ENCODE measurements at places on chromosomes 12 and 14. TPM values are rescaled to one million over a fixed set of nuclear protein-coding genes. Genes with fewer than 3 reads are reported as not detected.

DNA sequence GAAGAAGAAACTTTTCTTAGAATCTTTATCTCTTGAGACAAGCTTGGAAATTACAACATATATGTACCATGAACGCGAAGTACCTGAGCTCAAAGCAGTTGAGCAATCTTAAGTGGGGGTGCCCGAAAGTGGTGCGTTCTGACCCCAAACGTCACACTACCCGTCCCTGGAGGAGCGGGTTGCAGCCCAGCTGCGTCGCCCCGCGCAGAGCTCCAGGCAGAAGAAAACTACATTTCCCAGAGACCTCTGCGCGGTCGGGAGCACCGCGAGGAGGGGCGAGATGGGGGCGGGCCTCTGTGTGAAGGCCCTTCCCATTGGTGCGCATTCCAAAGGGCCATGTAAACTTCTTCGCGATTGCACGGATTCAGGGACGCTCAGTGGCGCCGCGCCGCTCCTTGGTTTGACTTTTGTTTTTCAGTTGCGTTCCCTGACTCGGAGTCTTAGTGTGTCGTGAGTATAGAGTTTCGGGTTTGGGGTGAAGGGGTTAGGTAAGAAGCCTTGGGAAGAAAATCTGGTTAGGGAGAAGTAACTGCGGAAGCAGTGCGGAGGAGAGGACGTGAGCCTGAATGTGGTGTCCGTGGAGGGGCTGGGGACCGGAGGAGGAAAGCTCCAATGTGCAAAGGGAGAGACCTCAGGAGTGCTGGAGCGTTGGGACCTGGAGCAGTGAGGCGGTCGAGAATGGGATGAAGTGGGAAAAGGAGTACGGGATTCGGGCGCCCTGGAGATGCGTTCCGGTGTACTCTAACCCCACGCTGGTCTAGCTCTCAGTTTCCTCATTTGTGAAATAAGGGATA lies at the start of gene CCDC77:
TSS of gene CCDC77 (plus strand) at position 410 of the 794 bp plus-strand sequence. CDS start 7,740 bp downstream, outside the sequence.
- peak; percentile 95 for DNase-seq

GRCh38 chr14:69326611-69327010 lies 66.7 kb downstream of the GALNT16 start:
- no peak for DNase-seq

- no peak for DNase-seq
Observed at GRCh38 chr12:66956300-66956699, 277.4 kb upstream of the GRIP1 start.

DNA sequence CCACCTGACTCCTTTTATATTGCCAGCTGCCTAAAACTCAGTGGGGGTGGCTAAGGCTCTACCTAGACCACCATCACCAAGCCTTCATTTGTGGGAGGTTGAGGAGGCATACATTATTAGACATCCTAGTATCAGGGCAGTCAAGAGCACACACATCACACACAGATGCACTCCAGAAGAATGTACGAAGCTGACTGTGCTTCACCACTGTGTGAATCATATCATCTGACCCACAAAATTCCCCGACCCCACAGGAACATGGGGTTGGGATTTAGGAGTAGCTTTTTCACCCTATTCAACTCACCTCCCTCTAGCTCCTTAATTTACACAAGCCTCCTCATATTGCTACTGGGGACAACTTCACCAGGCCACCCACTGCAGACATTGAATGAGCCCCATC lies 64.8 kb upstream of the BDKRB2 start:
- no peak for DNase-seq

DNA sequence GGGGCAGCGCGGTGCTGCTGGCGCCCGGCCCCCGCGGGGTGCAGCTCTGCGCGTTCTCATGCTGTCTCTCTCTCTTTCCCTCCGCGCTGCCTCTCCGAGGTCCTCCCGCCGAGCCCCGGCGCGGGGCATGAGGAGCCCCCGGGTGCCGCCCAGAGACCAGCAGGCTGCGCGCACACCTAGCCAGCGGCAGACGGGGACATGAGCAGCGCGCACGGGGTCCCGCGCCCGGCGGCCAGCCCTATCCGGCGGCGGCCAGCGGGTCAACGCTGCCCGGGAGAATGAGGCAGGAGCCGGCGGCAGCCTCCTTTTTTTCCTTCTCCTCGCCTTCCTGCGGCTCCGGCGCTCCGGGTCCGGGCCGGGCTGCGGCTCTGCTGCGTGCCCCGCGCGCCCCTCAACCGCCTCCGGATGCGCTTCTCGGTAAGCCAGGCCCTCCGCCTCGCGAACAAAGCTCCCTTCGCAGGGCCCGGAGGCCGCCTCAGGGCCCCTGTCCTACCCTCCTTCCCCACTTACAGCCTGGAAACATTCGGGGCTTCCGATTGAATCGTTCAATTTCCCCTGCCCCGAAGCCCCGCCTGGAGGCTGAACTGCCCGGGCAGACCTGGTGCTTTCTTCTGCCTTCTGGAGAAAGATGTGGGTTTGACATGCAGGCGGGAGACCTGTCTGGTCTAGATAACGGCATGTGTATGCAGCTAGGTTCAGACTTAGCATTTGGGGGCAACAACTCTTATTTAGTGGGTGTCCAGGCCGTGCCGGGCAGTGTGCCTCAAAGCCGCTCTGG lies at the start of gene TUNAR:
TSS of gene TUNAR (plus strand) at position 72 of the 778 bp plus-strand sequence.
- DNase-seq: no peak

DNA sequence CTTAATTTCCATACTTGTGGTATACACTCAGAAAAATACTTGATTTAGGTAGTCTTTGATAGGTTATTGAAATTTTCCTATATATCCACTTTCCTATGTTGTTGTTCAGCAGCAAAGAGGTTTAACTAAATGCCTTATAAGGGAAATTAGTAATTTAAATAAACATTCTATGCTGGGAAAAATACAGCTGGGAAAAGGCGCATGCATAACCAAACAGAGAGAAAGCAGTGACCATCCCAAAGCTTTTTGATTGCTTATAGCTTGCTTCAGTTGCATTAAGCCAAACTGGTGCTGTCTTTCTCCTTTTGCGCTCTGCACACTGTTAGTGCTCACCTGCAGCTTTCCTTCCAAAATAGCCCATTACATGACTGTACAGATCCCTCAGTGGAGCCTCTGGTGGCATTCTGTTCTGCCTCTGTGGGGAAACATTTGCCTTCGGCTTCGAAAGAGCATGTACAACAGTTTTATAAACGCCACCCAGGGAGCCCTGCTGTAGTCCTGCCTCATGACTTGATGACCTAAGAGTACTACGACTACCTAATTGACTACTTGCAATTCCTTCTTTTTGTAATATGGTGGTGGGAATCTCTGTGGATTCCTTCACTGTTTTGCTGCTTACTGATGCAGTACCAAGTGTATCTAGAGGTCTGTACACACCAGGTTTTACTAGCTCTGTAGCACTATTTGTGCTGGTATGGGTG lies 120.8 kb downstream of the RALGAPA1 start:
- DNase-seq: no peak

DNA sequence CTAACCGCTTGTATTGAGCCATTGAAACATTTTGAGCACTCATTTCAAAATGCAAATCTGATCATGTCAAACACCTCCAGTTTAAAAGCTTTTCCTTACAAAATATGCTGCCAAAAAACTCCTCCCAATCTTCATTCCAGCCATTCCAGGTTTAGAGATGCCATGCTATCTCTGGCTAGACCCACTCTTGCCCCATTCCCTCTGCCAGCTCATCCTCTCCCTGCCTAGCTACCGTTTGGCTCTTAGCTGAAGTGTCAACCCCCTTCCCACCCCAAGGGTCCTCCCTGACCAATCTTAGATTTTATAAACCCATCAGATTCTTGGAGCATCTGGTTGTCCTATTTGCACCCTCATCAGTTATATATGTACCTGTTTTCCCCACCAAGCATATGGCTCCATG lies 75.0 kb downstream of the SCAF11 start:
- no peak for DNase-seq

GRCh38 chr14:86961106-86961716 lies 1031.8 kb downstream of the GALC start:
- no peak for DNase-seq

Gene KLHL33
- polyA plus RNA-seq: 0.60 TPM

- no peak for DNase-seq
Observed at GRCh38 chr14:55414551-55414950, 2.9 kb upstream of the ATG14 start.

- no peak for DNase-seq
Observed at GRCh38 chr14:105176513-105176912, 4.6 kb downstream of the NUDT14 start.

Gene DEPDC4
- polyA plus RNA-seq: 7.2 TPM

DNA sequence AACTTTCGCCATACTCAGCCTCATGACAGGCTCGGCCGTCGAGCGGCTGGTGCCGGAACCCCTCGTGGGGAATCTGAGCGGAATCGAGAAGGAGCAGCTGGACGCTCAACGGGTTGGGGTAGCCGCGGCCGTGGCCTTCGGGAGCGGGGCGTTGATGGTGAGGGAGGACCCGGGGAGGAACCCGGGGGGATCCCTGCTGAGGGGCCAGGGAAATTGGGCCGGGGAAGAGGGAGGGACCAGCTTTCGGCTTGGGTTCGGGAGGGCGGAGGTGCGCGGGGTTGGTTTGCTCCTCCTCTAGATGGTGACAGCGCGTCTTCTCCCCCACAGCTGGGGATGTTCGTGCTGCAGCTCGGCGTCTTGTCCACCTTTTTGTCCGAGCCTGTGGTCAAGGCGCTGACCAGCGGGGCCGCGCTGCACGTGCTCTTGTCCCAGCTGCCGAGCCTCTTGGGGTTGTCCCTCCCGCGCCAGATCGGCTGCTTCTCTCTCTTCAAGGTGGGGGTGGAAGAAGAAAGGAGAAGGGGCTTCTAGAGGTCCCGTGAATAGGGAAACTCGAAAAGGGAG lies 9.8 kb downstream of the ARHGEF25 start:
- DNase-seq: no peak

Gene MAPK1IP1L
- polyA plus RNA-seq: 106 TPM

- peak; percentile 46 for DNase-seq
Observed at GRCh38 chr14:23302290-23303225, at the start of gene PPP1R3E. Gene PPP1R3E, minus strand, starts transcription at chr14:23302859. Its CDS starts 283 bp downstream, at chr14:23302576.

Gene PRR4
- 10.7 TPM for polyA plus RNA-seq

Gene PEX5
- polyA plus RNA-seq: 50.7 TPM

Gene FOXN4
- polyA plus RNA-seq: 2.9 TPM

GRCh38 chr12:107461222-107461975 lies 224.2 kb upstream of the PWP1 start:
- no peak for DNase-seq

DNA sequence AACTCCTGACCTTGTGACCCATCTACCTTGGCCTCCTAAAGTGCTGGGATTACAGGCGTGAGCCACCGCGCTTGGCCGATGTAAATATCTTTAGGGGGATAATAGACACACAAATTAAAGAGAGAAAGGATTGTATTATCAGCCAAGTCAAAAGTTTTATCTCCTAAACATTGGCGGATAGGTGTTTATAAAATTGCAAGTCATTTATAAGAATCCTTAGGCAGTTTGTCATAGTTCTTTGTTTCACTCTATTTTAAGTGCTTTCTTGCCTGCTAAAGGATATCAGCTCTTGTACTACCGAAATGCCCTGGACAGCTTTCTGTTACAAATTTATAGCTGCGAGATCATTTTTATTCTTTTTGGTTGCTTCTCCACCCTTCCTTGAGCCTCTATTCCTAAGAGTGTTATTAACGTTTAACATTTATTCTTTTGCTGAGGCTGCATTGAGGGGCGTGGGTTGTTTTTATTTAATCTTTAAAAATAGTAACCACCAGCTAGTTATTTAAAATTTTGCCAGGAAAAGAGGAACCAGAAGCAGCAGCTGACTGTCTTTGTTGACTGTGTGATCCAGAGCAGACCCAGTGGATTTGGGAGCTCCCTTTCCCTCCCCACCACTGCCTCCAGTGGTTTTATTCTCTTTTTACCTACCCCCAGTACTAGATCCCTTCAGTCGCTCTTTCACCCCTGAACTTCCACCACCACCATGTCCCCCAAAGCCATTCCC lies 106.4 kb downstream of the DIP2B start:
- no peak for DNase-seq

Gene KRT71
- polyA plus RNA-seq: not detected

GRCh38 chr14:53237488-53237887 lies 84.4 kb upstream of the DDHD1 start:
- no peak for DNase-seq

DNA sequence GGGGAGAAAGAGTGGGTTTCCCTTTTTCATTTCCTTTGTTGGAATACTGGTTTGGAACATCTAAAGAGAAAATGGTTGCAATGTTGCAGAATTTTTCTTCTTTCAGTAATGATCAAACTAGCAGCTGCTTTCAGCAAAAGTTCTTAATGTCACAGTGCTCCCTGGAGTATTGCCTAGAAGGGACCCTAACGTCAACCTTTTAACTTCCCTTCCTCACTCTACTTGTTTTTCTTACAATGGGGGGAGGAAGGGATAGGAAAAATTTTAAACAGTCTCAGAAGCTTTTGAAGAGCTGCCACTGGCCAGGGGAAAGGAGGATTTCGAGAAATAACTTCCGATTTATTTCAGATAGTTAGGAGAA lies 521.8 kb downstream of the MED13L start:
- DNase-seq: no peak

Gene TAS2R9
- polyA plus RNA-seq: not detected

GRCh38 chr12:45415393-45415817 lies 199.5 kb downstream of the ANO6 start:
- no peak for DNase-seq

DNA sequence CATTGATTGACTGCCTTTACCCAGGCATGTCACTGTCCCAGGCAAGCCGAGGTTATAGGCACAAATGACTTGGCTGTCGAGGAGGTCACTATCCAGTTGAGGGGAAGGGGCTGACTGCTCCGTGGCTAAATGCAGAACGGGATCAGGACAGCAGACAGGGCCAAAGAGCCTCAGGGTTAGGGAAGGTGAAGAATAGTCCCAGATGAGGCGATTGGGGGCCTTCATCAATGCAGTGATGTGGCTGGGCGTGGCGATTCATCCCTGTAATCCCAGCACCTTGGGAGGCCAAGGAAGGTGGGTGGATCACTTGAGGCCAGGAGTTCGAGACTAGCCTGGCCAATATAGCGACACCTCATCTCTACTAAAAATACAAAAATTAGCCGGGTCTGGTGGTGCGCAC lies 10.7 kb upstream of the GLT1D1 start:
- no peak for DNase-seq

DNA sequence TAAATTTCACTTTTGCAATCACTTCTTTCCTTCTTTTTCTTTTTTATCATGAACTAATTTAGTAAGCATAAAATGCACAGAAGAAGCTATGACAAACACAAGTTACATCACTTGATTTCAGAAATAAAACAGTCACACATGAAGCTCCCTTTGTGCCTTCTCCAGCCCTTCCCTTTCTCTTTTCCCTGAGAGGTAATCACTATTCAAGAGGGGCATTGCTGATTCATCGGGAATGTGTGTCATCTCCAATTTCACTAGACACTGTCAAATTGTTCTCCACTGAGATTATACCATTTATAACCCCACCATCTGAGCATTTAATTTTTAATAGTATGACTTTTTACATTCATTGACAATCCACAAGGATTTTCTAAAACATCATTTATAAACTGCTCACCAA lies 91.6 kb upstream of the PTPRQ start:
- DNase-seq: no peak

All from left kidney (tissue), 8 donors.